ENCODE measurements at places on chromosomes 3 and 15. TPM values are rescaled to one million over a fixed set of nuclear protein-coding genes. Genes with fewer than 3 reads are reported as not detected.

Gene CLDN1
- not detected for total RNA-seq

Gene CCR9
- 25.0 TPM for total RNA-seq

Gene CTXND1
- total RNA-seq = not detected

Gene CADPS
- total RNA-seq = not detected

Gene SEMA6D
- total RNA-seq = not detected

Gene TRH
- not detected for total RNA-seq

Gene RFC4
- total RNA-seq = 13.9 TPM

DNA sequence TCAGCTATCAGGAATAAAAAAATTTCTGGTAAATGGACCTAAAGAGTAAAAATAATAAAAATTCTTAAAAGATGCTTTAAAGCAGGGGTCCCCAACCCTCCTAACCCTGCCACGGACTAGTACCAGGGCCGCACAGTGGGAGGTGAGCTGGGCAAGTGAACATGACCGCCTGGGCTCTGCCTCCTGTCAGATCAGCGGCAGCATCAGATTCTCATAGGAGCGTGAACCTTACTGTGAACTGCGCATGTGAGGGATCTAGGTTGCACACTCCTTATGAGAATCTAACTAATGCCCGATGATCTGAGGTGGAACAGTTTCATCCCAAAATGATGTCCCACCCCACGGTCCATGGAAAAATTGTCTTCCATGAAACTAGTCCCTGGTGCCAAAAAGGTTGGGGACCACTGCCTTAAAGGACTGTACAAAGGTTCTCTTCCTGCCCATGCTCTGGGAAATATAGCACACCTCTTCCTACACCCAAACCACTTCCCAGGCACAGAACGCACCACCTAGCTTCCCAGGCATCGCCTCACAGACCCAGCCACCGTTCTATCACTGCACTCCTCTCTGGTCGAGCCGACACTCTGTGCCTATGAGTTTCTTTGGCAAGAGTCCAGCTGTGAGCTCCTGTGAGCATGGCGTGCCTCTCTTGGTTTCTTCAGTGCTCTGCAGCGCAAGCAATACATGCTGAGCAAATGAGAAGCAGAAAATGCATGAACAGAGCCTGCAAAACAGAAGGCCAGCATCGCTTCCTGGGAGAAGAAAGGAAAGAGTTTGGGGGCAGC, 104.9 kb downstream of the OCA2 start:
- DNase-seq = no peak

DNA sequence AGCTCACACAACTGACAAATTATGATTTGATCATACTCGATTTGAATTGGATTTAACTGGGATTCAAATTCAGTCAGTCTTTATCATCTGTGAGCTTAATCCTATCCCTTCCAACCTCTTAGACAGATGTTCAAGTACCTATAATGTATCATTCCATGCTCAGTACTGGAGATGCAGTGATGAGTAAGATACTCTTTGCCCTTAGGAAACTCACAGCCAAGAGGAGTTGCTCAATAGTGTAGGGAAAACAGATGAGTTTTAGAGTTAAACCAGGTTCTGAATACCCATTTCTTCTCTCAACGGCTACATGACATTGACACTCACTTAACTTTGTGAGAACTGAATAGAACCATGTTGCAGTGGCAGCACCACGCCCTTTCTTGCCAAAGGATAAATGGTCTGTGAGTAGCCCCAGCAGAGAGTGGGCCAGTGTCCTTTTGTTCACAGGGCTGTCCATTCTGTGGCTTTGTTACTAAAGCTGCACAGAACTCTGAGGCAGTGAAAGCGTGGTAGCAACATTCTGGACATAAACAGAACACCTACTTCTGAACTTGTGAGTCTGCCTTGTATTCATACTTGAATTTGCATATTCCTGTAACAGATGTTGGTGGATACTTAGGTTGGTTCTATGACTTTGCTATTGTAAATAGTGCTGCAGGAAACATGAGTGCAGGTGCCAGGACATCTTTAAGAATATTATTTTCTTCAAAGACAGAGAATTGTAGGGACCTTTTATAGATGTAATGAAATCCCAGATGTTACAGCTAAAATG, 91.6 kb downstream of the RASA2 start:
- DNase-seq = no peak

DNA sequence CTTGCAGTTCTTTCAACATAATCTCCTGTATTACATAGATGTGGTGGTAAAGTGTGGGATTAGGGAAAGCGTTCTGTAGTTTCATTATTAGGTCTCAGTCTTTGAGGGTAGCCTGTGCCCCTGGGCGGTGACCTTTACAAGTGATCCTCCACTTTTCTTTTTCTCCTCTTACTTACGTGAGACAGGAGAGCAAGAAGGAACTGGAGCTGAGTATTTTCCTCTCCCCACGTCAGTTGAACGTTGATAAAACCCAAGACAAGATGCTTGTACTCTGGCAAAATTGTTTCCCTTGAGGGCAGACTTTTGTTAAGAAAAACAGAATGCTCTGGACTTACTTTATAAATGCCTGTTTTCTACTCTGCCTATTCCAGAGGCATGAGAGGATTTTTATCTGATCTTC, 378.7 kb downstream of the ZNF385D start:
- DNase-seq = no peak

- no peak for DNase-seq
These were observed 493.5 kb downstream of the FHIT start for GRCh38 chr3:60757724-60758123.

DNA sequence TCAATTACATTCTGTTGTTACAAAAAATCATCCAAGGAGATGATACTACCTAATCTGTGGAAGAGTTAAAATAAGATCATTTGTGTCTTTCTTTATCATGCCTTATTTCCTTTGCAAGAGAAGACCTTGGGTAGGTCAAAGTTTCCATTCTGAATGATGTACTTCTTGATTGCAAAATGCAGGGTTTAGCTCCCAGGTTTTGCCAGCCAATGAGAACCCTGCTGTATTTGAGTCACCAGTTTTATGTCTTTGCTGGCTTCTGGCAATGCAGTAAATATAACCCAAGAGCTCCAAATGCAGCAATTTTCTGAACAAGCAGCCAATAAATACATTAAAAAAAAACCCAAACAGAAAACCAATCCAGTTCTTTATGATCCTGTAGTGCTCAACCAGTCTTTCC, 204.9 kb downstream of the CADPS start:
- no peak for DNase-seq

GRCh38 chr3:54939557-54940300, 11.9 kb upstream of the LRTM1 start:
- DNase-seq = no peak

DNA sequence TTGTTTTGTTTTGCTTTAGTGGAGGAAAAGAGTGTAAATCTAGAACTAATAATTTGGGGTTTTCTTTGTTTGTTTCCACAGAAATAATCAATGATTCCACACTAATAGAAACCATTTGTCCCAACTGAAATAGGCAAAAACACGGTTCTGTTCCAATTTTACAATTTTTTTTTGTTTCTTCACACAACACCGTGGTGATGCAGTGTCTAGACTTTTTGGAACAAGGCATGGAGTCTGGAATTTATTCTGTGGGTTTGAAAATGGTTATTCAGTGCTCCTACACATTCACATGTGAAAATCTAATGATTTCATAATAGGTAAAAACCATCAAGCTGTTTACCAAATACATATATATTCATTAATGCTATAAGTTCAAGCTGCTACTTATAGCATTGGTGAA, 629.0 kb upstream of the TGFBR2 start:
- DNase-seq = no peak

DNA sequence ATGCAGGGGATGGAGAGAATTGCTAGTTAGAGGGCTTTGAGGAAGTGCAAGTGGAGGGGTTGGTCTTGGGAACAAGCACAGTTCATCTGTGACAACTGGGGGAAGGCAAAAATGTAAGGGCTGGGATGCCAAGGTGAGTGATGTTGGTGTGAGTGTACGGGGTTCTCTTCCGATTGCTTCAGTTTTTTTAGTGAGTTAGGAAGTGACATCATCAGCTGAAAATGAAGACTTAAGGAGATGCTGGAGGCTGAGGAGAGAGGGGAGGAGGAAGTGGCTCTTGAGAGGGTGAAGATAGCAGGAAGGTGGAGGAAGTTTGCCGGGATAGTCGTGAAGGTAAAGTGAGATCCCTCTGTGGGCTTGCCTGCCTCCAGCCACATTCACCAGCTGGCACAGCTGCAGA, 12.7 kb downstream of the TICRR start:
- DNase-seq = no peak

- no peak for DNase-seq
These were observed 8.5 kb downstream of the TRAT1 start for GRCh38 chr3:108830991-108831614.

GRCh38 chr3:16808393-16809107, 76.2 kb upstream of the PLCL2 start:
- DNase-seq = no peak

DNA sequence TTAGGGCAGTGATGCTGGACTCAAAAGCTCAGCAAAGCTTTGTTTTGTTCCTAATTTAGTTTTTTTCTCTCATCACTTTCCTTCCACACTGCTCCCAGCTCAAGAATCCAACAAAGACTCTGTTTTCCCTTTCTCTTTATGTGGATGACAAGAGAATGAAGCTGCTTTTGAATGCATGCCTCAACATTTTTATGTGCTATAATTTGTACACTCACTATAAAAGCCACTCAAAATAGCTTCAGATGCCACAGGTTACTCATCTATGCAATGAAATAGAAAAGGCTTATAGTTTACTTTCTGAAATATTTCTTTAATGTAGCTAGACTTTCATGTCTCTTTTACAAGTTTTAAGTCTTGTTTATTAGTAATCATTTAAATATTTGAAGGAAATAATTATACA, 714.9 kb downstream of the OTOL1 start:
- DNase-seq = no peak

DNA sequence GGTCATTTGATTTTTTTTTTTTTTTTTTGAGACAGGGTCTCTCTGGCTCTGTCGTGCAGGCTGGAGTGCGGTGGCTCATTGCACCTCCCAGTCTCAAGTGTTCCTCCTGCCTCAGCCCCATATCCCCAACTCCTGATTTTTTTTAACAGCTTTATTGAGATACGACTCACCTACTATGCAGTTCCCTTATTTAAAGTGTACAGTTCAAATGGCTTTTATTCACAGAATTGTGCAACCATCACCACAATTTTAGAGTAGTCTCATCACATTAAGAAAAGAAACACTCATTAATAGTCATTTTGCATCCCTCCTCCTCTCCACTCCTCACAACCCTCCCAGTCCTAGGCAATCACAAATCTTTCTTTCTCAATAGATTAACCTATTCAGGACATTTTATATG, 1.9 kb upstream of the TRA2B start:
- DNase-seq = no peak

- DNase-seq = peak; percentile 45
These were observed 987 bp downstream of the PRTG start for GRCh38 chr15:55741833-55742497.

DNA sequence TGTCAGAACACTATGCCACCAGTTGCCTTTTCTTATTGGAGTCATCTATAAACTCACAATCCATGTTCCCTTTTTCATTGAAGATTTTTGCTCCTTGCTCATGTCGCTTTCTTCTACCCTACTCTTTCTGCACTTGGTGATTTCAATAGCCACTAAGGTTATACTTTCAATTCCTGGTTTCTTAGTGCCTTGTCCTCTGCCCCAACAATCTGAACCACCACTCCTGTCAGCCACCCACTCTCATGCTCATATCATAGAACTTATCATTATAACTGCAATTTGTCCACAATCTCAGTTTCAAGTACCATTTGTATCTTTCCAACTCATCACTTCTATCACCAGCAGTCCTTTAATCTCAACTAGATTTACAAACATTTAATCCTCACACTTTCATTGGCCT, 10.0 kb upstream of the GRAMD1C start:
- no peak for DNase-seq

DNA sequence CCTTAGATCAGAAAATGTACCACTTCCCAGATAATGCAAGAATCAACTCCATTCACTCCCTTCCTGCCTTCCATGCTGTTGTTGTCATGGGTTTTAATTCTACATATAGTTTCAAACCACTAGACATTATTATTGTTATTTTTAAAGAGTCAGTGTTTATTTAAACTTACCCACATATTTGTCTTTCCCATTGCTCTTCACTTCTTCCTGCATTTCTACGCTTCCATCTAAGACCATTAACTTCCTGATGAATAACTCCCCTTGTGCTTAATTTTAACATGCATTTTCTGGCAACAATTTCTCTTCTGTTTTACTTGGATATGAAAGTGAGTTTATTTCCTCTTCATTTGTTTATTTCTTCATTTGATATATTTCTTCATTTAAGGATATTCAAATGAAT, 127.1 kb upstream of the FHIT start:
- no peak for DNase-seq

GRCh38 chr15:75171408-75171807, 30.3 kb upstream of the C15orf39 start:
- no peak for DNase-seq

- DNase-seq = no peak
These were observed 1.2 kb downstream of the DUOX2 start for GRCh38 chr15:45112591-45113379.

DNA sequence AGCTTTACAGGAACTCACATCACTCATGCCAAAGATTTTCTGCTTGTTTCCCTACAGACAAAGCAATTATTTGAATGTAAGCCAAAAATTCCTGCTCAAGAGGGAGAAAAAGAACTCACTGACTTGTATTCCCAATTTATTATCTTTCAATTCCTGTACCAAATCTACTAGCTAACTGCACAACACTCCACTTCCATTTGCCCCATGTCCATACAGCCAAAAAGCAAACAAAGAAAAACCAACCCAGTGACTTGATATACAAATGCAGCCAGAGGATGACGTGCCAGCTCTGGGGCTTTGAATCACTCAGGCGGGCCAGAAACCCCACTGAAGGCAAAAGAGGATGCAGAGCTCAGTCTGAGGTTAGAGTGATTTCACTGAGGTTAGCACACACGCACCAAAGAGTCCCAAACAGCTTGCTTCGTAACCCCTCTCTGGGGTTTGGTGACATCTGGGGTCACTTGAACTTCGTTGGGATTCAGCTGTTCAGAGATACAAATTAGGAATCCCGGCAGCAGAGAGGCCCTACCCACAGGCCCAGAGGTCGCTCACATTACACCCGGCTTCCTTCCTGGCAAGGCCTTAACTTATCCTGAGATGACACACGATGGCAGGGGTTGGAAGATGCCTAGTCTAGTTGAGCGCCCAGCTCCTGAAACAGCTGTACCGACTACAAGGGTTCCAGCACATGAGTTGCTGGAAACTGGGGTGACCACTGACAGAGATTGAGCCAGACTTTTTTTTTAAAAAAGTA, 1.6 kb downstream of the RFTN1 start:
- peak; percentile 76 for DNase-seq

DNA sequence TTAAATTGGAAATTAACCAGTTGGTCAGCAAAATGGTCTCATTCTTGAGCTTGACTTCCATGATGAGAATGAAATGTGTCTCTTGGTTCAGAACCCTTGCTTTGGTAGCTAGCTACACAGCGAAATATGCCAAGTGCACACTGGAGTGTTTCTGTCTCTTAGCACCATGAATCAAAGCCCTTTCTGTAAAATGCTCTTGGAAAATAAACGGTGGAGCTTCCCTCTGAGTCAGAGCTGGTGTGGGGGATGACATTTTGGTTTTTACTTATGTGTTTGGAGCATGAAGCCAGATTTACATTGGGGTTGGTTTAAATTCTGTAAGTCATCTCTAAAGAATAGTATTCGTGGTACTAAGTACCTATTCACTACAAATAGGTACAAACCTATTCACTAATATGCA, 85.1 kb upstream of the NANOGP8 start:
- no peak for DNase-seq

GRCh38 chr3:182108371-182108770, 396.6 kb downstream of the SOX2 start:
- no peak for DNase-seq
